ENCODE measurements at places on chromosomes 2 and 18.
A peak's percentile ranks its signal among the peaks of the same experiment; 100 is the strongest.

DNA sequence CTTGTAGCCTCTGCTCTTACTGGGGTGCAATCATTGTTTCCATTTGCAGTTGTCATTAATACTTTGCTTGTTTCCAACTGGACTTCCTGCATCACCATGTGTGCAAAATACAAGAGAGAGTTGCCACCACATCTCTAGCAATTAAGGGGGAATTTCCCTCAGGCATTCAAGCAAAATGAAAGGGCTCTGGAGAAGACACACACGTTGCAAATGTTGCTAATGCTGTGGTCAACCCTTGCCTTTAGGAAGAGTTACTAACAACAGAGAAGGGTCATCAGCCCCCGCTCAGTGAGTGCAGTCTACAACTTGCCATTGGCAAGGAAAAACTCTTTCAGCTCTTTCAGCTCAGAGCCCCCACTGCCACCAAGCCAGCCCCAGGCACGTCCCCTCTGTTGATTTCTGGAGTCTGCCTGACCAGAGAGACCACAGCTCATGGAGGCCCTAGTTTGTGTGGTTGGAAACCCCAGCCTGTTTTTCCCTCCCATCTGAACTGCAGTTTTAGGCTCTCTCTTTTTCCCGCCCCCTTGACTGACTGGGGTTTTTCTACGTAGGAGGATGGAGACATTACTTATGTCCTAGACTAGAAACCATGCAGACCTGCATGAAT lies 25.9 kb upstream of the GPR45 start:
- no peak for DNase-seq

- no peak for DNase-seq
Measured at GRCh38 chr2:110858135-110858725, 125.9 kb downstream of the ACOXL start.

- DNase-seq: no peak
Measured at GRCh38 chr2:211259831-211260476, 703.6 kb downstream of the CPS1 start.

DNA sequence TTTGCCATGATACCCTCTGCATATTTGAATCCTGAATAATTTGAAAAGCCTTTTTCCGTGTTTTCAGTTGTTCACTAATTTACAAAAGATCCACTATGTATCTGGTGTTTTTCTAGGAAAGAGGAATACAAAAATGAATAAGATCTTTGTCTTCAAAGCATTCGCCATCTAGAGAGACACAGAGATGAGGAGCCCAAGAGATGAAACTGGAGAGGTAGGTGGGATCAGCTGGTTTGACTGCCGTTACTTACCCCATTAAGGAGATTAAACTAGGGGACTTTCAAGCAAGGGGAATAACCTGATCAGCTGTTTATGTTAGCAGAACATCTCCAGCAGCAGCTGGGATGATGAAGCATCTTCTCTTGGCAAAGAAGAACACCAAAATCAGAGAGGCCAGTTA lies 150.2 kb upstream of the SATB2 start:
- no peak for DNase-seq

GRCh38 chr2:43294973-43295603 lies 68.7 kb upstream of the ZFP36L2 start:
- no peak for DNase-seq

GRCh38 chr2:225486236-225486635 lies 86.7 kb downstream of the NYAP2 start:
- no peak for DNase-seq

DNA sequence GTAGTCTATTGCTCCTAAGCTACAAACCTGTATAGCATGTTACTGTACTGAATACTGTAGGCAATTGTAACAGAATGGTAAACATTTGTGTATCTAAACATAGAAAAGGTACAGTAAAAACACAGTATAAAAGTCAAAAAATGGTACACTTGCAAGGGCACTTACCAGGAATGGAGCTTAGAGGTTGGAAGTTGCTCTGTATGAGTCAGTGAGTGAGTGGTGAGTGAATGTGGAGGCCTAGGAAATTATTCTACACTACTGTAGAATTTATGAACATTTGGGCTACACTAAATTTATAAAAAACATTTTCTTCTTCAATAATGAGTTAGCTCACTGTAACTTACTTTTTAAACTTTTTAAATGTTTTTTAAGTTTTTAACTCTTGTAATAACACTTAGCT lies 19.0 kb downstream of the NABP1 start:
- DNase-seq: no peak

DNA sequence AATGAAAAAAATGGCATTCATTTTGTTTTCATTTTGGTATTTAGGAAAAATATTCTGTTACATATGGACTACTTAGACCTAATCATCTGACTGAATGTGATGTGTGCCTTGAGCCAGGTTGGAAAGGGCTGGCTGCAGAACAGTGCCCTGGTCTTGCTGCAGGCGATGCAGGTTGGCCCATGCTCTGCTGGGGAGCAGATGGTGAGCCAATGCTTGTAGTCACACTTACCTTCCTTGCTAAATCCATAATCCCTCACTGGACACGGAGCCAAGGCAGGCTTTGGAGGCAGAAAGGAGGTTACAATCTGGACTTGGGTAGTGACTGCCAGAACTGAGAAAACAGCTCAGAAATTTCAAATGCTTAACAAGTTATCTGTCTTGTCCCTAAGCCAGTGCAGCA lies 228.7 kb downstream of the ARHGAP15 start:
- no peak for DNase-seq

DNA sequence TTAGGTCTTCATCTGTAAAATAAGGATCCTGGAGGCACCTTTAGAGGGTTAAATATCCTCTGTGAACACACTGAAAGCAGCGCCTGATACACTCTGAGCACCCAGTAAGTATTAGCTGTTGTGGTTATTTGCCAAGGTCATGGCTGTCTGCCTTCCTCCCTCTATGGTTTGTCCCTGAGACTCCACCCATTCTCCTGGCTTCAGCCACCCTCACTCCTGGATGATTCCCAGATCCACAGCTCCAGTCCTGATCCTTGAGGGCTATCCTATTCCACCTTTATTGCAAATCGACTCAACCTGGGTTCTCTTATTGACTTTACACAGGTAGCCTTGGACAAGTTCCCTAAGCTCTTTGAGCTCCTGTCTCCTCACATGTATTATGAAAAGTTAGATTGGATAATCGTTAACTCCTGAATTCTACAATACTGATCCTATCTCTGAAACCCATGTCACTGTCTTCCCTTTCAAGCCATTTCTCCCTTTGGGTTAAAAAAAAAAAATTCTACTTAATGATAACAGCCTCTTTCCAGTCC lies 162.3 kb downstream of the LAMA3 start:
- DNase-seq: no peak

DNA sequence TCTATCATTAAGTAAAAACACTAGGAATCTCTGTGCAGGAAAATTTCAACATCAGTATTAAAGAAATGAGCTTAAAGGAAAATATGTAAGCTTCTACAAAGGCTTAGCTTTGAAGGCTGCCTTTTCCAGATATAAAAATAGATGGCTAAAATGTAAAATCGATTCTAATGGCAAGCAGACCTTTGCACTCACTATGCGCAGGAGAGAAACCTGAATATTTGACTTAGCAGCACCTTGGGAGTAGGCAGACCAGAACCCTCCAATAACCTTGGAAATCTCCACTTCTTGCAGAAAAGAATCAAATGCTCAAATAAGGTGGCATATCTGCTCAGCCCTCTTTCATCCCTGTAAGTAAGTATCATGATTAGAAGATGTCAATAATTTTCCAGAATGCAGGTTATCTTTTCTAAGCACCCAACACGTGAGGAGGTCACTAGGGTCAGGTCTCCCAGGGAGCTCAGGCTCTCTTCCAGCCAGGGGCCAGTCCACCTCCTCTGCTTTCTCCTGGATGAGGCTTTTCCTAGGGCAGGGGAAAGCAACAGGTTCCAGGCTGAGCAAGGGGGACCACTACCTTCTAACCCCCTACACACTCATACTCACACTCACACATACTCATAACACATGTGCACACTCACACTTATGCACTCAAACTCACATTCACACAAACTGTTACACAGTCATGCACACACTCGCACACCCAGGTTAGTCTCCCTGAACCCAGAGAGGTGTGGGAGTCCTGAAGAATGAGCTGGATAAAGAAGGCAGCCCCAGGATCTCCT lies 3.8 kb downstream of the PIEZO2 start:
- DNase-seq: no peak

GRCh38 chr2:26946841-26947784 lies 23.3 kb upstream of the MAPRE3 start:
- no peak for DNase-seq

GRCh38 chr18:65622436-65622835 lies 128.4 kb upstream of the CDH7 start:
- no peak for DNase-seq

DNA sequence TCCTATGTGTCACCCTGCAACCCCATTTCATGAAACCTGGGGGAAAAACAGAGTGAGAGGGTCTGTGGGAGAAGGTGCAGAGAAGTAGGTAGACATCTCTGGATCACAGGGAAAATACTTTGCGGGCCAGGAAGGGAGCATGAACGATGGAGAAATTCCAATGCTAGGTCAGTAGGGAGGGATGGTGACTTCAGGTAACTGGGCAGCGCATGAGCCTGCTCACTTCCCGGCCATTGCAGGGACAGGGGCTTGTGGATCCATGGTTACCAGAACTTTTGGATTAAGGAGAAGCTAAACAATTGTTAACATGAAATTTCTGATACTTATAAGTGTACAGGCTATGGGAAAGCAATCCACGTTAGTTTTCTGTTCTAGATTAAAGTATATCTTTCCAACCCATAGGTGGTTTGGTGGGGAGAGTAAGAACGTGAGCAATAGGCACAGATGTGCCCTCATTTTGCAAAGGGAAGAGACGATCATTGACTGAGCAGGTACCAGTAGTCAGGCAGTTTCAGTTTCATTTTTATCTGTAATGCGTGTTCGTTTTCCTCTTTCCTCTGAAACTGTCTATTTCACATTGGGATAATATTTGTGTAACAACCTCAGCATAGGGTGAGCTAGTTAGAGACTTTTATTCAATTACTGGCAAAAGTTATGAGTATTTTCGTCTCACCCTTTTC lies 65.0 kb downstream of the NYAP2 start:
- no peak for DNase-seq

DNA sequence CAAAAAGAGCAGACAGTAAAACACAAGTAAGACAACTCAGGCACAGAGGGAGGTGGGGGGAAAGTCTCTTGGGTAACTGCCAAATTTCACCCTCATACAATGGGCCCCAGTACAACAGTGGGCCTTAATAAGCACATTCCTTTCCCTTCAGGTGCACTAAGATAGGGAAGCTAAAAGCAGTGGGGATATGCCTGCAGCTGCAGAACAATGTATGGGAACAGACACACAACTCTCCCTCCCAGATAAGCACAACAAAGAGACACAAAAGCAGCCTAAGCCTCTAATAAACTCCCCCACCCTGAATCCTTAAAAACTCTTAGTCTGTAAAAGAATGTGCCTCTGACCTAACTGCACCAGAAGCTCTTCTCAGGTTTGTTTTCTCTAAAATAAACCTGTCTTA lies 24.5 kb downstream of the GALNT14 start:
- no peak for DNase-seq

DNA sequence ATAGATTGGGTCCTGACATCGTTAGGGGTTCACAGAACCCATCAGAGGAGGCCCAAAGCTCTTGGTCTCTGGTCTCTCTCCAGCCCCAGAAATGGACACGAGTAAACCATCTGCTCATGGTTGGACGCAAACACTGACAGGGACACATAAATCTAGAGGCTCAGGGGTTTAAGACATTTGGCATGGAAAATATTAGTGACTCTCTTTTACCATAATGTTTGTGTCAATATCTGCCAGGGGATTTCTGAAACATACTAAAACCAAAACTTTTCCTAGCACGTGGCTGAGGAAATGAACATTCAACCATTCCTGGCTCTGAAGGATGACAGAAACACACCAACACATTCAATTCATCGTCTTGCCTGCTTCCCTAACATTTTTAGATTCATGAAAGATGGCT lies 226.2 kb downstream of the SP3 start:
- DNase-seq: no peak

- DNase-seq: peak; percentile 46
Measured at GRCh38 chr2:74119912-74120825, 27.5 kb downstream of the BOLA3 start.

DNA sequence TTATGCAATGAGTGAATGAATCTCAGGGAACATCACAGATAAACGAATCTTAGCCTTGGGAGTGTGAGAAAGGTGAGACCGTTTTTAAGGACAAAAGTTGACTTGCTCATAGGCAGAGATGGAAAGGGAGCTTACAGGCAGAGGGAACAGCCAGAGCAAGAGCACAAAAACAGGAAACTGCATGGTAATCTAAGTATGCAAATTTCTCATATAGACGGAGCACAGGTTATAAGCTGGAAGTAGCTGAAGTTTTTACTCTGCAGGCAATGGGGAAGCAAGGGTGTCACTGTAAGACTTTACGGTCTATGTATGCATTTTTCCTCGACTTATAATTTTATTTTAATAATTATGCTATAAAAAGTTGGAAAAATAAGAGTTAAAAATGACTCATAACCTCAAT lies 44.8 kb upstream of the STRN start:
- DNase-seq: no peak

DNA sequence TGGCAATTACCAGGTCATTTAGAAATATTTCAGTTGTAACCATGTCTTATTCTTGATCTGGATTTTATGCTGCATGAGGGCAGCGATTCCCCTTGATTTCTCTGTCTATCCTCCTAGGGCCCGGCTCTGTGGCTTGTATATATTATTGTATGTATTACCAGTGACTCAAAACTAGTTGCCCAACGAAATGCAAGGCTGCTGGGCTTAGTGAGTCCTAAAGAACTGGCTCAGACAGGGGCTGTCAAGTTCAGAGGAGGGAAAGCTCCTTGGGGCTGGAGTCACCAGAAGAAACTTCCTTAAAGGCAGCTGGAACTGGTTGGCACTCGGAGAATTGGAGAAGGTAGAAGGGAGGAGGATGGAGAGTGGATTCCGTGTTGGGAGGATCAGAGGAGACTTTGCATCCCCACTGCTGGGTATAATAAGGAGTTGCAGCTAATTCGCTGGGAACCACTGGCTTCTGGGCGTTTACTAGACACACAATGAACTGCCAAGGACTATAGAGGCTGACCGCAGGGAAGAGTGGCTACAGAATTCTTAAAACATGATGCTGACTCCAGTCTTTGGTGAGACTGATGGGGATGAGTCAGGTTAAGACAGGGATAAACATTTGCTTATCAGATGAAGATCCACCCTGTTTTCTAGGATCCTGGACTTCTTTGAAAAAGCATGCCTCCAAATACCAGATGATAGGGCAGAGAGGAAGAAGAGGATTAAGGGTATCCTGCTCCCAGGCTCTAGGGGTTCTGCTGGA lies 104.3 kb downstream of the PRKCE start:
- peak; percentile 90 for DNase-seq

DNA sequence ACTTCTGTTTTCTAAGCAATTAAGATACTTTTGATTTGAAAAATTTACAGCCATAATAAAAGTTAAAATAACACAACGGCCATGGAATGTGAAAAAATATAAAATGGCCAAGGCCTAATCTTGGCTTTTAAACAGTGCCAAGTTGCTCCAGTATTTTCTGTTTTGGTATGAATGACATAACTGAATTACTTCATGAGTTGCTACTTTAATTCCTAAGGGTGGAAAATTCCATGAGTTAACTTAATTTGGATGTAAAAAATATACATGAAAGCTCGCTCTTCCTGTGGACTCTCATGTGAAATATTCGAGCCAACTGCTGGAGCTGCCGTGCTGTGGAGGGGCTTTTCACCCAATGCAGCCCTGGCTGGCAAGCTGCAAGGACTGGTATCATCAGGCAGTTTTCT lies 286.0 kb upstream of the CCDC68 start:
- no peak for DNase-seq
